ENCODE measurements at places on chromosomes 2 and 18.

- no peak for DNase-seq
Observed at GRCh38 chr2:235721625-235722024, 227.8 kb downstream of the AGAP1 start.

DNA sequence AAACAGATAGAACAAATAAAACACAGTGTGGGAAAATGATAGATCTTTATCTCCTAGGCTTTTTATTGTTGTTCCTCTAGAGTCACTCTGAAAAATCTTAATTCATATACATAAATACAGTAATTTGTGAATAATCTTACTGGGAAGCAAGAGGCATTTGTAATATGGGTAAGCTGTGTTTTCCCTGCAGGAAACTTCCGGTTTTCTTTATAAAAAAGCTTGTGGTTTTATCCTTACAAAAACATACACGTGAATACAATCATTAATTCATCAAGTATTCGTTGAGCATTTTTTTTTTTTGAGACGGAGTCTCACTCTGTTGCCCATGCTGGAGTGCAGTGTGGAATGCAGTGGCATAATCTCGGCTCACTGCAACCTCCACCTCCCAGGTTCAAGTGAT, 1312.8 kb upstream of the ZEB2 start:
- no peak for DNase-seq

DNA sequence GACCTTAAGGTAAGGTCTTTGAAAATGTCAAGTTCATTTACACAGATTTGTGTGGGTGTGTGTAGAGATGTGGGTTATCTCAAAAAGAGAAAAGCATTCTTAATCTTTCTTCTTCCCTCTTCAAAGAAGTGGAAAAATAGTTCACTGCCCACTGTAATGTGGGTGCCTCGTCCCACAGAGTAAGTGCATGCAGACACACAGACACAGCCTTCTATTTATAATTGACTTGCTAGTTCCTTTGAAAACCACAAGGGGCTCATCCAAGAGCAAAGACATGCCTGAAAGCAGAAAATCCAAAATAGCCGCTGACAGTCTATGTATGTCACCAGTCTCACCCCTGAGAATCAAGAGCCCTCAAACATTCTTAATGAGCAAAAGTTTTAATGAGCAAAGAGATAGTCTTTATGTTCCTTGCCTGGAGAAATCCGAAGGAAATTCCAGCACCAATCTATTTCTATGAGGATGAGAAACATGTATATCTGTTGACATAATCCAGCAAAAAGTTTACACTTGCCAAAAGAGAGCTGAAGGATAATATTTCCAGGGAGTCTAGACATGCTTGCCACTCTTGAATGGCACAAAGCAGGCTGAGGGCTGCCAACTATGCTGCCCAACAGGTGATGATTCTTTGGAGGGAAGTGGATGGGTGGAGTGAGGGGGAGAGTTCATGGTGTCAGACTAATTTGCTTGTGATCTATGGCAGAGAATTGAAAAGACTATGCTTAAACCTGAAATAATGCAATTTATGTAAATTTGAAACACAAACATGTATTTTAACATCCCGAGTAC, 93.9 kb downstream of the ACVR1 start:
- no peak for DNase-seq

DNA sequence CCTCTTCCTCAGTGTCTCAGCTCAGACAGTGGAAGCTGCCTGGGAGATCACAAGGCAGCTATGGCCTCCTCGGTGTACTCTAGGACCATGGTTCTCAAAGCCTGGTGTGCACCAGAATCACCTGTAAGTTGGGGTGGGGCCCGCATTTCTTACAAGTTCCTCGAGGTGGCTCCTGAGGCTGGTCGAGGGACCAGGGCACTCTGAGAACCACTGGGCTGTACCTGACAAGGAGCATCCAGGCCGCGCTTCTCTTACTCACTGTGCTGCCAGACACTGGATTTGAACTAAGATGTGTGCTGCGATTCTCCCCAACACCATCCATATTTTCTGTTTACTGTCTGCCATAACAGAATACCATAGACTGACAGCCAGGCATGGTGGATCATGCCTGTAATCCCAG, 59.5 kb downstream of the DIPK1C start:
- no peak for DNase-seq

DNA sequence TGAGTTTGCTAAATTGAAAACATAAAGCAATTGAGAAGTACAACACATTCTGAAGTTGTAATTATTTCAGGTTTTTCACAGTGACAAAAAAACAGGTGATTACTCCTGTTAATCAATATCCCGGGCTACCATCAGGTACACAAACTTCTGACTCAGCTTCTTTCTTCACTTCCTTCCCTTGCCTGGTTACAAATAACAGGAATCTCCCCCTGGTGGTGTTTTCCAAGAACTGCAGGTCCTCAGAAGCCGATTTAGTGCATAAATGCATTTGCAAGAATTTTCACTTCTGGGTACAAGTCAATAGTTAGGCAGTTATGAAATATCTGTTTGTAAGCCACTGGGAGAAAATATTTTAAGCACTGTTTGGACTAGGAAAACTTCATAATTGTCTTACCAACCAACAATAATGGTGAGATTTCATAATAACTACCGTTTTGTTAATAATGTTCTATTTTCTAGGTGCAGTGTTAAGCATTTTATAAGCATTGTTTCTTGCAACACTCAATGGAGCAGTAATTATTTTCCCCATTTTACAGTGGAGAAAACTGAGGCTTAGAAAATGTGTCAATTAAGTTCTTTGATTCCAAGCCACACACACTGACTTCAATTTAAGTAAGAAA, 12.4 kb upstream of the GMCL1 start:
- DNase-seq: peak; percentile 77

DNA sequence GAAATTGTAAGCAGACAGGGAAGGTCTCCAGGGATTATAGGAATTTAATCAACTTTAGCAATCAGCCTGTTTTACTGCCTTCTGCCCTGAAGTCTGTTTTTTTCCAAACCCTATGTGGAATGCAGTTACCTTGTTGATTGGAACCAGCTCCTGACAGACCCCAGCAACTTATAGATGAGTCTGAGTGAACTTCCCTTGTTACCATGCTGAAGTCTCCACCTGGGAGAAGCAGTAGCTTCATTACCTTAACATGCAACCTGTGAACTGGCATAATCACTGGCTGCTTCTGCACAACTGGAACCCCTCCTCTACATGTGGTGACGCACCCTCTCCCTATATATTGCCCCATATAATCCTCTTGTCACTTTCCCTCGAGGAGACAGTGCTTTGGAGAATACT, 226.3 kb upstream of the SPOPL start:
- no peak for DNase-seq

DNA sequence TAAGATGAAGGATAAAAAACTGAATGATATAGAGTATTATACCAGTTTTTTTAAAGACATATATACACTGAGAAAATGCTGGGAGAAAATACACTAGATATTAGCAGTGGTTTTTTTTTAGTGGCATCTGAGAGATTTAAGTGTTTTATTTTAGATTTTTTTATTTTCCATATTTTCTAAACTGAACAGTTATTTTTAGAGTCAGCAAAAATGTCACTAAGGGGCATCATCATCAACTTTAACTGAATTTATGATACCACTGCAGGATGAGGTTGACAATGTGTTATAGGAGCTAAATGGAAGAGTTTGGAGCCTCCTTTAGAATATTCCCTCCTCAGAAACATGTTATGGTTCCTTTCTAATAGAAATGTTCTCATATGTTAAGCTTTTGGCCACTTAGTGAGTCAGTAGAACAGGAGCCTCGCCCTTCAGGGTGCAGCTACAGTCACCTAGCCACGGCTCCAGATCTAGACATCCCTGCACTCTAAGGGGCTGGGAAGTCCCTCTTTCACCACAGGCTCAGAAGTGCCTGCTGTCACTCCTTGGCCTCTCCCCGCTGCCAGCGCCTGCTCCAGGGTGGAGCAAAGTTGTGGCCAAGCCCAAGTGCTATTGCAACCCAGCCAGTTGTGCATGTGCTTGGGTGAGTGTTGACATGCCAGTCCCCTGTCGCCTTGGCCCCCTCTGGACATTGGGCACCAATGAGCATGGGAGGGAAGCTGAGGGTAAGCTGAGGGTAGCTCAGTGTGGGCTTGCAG, 210.7 kb upstream of the RASGRP3 start:
- no peak for DNase-seq

DNA sequence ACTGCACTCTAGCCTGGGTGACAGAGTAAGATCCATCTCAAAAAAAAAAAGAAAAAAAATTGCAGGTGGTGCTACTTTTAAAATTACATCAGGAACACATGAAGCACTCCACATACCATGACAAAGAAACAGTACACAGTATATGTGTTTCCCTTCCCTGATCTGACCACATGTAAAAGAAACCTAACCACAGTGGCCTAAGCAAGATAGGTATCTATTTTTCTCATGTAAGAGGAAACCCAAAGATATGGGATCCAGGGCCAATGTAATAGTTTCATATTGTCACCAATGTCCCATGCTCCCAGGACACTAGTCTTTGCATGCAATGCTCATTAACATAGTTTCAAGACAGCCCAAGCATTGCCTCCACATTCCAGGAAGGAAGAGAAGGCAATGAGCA, 99.9 kb downstream of the DYM start:
- no peak for DNase-seq
